ENCODE measurements at places on chromosomes 6 and 20.

GRCh38 chr6:149026530-149026942 is 279.7 kb downstream of the UST start:
- DNase-seq: peak; percentile 36

- DNase-seq: no peak
Observed at GRCh38 chr6:13526727-13527670, 39.6 kb upstream of the GFOD1 start.

DNA sequence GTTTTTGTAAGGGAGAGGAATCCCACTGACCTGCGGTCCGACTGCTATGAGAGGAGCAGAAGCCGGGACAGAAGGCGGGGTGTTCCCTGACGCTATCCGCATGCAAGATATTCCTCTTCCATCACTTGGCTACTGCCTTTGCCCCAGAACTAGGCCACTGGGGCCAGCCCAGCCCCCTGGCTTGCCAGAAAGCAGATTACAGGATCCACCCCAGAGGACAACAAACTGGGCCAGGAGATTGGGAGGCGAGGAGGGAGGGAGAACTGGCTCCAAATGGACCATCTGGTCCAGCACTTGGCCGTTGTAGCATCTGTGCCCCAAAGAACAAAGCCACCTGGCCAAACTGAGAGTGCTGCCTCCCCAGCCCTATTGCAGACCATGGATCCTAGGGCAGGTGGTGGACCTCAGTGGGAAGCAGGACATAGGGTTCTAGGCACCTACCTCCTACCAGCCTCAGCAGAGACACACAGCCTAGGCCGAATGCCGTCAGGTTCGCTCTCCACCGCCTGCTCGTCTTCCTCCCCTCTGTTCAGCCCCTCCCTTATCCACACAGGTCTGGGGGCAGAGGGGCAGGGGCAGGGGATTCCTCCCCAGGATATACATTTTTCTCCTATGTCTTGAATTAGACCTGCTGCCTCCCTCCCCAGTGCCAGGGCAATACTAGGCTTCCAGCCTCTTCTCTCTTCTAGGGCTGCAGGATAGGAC is 4.0 kb downstream of the MDGA1 start:
- no peak for DNase-seq

GRCh38 chr6:168309997-168310396 is 9.6 kb downstream of the DACT2 start:
- DNase-seq: no peak

DNA sequence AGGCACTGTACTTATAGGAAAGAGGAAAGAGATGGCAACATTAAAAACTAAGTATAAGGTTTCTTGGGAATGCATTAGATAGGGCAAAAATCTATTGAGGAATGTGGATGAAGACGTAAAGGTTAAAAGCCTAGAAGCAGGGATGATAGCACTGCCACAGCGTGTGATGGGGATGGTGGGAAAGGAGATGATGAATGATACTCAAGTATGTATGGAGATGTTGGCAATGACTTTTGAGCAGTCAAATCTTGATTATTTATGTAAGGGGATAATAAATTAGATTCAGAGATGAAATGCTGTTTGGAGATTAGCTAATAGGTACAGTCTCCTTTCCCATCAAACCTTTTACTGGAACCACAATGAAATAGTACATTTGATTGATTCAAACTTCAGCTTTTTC is 432.8 kb downstream of the GRIK2 start:
- DNase-seq: no peak

DNA sequence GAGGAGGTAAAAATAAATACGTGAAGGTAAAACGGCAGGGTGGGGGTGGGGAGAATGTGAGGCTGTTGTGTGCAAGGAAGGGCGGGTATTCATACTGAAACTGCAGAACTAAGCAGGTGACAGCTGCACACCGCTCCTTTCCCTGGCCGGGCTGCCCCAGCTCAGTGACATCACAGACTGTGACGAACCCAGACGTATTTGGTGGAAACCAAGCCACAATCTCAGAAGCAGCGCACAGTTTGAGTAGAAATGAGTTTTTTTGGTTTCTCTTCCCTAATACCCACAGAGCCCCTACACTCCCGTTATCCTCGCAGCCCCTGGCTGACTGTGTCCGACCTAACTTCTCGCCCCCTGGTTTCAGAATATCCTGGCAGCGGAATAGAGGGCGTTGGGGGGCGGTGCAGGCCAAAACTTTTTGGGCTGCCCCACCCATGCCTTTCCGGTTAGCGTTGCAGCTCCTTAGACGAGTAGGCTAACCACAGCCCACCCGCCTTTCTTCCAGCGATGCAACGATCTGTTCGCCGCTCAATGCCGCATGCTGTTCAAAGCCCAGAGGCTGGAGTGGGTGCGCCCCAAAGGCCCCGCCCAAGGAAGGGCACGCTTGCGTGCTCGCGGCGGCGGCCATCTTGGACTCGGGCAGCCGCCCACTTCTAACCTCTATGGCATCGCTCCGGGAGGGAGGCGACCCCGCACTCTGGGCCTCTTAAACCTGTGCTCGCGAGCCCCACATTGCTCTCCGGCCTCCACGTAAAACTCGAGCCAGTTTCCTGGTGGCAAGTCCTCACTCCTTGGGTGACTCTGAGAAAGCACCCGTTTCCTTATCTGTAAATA is 9.1 kb downstream of the BAK1 start:
- DNase-seq: peak; percentile 89

DNA sequence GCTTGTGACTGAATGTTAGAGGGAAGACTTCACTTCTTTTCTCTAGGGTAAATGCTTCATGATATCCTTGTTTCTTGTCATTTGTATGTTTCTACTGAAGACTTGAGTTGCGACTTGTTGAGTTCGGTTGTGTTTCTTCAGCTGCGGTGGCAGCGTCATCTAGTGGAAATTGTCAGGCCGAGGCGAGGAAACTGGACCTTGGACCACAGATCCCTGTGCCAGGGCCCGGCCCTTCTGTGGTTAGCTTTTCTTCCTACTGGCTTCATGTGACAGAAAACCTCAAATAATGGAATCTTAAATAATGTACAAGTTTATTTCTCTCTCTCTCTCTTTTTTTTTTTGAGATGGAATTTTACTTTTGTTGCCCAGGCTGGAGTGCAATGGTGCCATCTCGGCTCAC is 12.4 kb downstream of the MTHFD1L start:
- DNase-seq: peak; percentile 53

DNA sequence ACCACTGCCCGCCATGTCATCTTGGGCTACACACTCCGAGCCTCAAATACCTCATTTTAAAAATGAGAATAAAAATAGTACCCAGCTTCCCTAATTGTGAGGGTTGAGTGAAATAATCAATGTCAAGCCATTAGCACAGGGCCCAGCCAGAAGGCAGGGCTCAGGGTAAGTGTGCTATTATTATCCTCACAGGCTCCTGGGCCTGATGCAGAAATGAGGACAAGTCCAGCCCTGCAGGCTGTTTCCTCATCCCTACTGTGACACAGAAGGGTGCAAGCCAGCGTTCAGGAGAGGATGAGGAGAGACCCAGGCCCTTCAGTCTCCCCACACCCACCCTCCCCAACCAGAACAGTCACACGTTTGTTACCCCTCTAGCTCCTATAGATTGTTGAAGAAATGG is 4.0 kb downstream of the DLK2 start:
- DNase-seq: no peak

DNA sequence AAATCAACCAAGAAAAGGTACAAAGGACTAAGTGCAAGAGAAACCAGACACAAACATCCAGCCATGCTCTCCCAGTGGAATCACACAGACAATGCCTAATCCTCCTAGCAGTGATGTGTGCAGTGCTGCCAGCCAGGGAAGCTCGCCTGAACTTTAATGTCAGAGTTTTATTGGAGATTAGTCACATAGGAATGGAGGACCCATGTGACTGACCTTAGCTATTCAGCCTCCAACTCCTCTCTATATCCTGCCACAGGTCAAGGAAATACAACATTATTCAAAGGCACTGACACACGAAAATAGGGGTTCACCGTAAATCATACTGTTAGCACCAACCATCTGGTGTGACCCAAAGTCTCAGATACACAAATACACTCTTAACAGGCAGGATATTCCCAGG is 684.6 kb downstream of the DOK5 start:
- DNase-seq: no peak

GRCh38 chr20:4465212-4465611 is 256.5 kb upstream of the PRND start:
- DNase-seq: no peak

- no peak for DNase-seq
Observed at GRCh38 chr6:121868206-121868605, 432.8 kb downstream of the GJA1 start.

DNA sequence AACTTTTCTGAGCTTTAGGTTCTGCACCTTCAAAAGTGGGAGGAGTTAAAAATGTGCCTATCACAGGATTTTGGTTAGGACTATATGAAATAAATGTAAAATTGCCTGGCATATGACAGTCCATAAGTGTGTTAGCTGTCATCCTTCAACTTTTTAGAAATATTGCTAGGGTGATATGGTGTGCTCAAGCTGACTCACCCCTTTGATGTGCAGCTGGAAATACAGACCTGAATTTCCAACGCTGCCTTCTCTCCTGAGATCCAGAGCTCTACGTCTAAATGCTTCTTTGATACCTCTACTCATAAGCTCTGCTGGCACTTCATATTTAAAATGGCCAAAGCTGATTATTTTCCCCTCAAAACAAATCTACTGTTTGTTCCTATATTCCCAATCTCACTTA is 2.7 kb downstream of the SLC35B3 start:
- DNase-seq: no peak

DNA sequence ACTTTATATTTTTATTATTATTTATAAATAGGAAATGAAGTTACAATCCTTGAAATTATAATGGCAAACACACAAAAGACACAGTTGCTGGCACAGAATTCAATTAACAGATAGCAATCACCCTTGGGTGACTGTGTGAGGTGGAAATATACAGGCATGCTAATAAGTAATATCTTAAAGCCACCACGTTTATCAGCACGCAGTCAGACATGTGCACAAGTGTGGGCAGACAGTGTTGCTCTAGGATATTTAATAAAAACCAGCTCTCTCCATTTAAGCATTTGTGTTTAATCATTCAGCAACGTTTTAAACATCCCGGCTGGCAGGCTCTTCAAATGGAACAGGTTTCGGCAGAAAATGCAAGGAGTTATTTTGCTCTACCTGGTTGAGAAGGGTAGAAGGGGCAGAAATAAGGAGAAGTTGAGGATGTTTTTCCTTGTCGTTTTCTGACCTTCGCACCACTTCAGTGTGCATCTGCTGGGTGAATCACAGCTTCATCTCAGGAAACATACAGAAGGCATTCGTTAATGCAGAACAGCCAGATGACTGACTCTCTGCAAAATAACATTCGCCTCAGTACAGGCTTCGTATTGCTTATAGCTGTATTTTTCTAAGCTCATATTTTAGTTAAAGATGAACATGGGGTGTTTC is 585.1 kb downstream of the QKI start:
- DNase-seq: no peak

- DNase-seq: peak; percentile 25
Observed at GRCh38 chr6:9515633-9516606, 899.0 kb downstream of the TFAP2A start.

- no peak for DNase-seq
Observed at GRCh38 chr6:114735025-114735735, 392.4 kb upstream of the HS3ST5 start.

- DNase-seq: no peak
Observed at GRCh38 chr6:101000341-101000740, 119.2 kb upstream of the ASCC3 start.

- no peak for DNase-seq
Observed at GRCh38 chr6:23510778-23511510, 615.1 kb upstream of the NRSN1 start.

DNA sequence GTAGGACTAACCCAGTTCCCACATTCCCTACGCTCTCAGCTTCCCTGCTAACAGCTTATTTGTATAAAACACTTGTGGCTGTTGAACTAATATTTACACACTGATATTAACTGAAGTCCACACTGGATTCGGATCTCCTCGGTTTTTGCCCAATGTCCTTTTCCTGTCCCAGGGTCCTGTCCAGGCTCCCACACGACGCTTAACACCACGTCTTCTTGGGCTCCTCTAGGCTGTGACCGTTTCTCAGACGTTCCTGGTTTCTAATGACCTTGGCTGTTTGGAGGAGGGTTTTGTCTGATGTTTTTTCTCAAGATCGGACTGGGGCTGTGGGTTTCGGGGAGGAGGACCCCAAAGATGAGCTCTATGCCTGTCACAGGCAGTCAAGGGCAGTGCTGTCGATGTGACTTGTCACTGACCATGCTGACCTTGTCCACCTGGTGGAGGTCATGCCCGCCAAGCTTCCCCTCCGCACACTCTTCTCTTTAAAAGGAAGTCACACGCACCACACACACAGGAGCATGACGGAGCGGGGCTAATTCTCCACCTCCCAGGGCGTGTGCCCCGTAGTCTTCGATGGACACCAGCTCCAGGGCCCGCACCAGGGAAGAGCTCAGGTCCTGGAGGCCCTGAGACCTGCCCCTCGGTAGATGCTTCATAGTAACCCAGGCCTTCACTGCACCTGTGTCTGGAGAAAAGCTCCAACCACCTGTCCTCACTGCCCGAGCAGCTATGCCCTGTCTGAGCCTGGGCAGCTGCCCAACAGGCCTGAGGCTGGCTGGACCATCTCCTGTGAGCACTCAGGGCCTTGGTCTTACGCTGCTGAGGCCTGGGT is 72.0 kb downstream of the TTLL2 start:
- DNase-seq: no peak

GRCh38 chr6:135576055-135576454 is 78.5 kb upstream of the AHI1 start:
- no peak for DNase-seq

DNA sequence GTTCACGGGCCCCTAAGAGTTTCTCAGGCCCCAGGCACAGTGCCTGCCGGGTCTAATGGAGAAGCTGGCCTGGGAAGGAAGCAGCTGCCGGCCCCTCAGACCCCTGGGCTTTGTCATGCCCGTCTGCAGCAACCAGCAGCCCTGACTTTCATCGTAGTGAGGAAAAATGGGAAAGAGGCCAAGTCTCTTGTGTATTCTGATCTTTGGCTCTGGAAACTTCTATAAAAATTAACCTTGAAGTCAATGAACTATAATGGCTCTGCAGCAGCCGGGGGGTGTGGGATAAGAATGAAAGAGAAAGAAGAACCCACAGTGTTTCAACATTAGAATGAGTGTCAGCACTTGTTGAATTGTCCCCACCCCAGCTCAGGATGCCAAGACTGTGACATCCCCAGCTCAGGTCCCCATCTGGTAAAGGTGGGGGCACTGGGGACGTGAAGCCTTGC is 12.9 kb downstream of the TGM2 start:
- DNase-seq: no peak

DNA sequence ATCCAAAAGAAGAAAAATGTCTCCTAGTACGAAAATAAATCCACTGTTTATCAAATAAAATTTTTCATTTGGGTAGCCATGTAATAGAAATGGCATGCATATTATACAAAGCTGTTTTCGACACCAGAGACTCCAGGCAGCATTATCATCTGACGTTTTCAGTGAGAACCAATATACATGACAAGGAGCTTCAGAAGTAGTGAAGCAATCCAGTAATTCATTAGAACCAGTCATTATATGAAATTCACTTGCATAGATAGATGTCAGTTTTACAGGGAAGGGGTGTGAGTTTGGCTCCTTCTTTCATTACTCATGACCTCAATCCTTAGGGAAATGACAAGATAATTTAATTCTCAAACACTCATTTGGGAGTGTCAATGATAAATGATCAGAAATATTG is 14.7 kb downstream of the HTR1B start:
- DNase-seq: no peak

Data from Calu3 (cell line).